ENCODE measurements at places on chromosomes 7 and 10.
A peak's percentile ranks its signal among the peaks of the same experiment; 100 is the strongest.

GRCh38 chr7:116702046-116702785 is 30.2 kb downstream of the MET start:
- peak; percentile 55 for DNase-seq

DNA sequence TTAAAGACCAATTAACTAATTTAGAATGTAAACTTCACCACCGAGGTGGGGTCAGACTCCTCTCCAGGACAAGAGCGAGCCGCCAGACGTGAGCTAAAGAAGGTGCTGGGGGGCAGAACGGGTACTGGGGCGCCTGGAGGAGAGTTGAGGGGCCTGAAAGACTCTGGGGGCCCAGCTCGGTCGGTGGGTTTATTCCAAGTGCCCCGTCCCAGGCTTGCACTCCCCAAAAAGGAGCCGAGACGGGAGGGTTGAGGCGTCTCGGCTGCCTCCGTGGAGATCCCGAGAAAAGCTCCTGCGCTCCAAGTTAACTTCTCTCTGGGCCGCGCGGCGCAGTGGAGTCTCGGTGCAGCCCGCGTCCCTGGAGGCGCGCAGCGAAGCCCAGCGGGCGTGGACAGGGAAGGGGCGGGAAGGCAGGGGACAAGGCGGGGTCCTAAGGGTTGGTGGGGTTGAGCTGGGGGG is 553.3 kb downstream of the TFEC start:
- DNase-seq = no peak

GRCh38 chr7:106329971-106330733 is 45.4 kb upstream of the NAMPT start:
- DNase-seq = no peak

DNA sequence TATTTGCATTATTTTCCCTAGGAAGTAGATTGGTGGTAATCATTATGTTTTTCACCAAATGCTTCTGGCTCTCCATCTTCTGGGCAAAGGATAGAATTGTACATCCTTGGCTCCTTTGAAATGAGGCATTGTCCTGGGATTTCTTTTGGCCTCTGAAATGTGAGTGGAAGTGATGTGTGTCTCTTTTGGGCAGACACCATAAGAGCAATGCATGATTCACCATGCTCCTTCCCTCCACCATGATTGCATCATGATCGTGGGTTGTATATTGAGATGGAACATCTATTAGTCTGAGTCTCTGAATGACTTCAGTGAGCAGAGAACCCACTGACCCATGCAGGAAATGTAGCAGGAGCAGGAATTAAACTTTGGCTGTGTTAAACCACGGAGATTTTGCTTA is 49.2 kb downstream of the ADRA2A start:
- no peak for DNase-seq

GRCh38 chr7:105285118-105285874 is 103.4 kb downstream of the SRPK2 start:
- DNase-seq = no peak

DNA sequence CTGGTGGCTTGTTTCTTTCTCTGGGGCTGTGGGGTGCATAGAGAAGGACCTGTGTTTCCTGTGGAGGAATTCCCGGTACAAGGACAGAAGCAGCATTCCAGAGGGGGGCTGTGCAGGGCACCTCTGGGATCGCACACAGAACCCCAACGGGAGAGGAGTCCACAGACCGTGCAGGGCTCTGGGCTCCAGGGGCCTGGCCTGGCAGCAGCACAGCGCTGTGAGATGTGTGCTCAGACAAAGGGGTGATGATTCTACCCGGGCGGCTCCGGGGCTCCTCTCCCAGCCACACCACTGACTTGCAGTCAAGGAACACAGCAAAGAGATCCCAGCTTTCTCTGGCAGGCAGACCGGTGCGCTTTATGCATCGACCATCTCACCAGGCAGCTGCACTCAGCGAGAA is 6.9 kb upstream of the SHH start:
- DNase-seq = no peak

All from LoVo (cell line).